ENCODE measurements at places on chromosomes 5 and 9.

- no peak for DNase-seq
Observed at GRCh38 chr9:111974092-111974681, 77.6 kb downstream of the UGCG start.

- DNase-seq = no peak
Observed at GRCh38 chr5:119010206-119010605, 21.9 kb upstream of the DTWD2 start.

- DNase-seq = no peak
Observed at GRCh38 chr5:160377651-160378050, 7.2 kb upstream of the C1QTNF2 start.

DNA sequence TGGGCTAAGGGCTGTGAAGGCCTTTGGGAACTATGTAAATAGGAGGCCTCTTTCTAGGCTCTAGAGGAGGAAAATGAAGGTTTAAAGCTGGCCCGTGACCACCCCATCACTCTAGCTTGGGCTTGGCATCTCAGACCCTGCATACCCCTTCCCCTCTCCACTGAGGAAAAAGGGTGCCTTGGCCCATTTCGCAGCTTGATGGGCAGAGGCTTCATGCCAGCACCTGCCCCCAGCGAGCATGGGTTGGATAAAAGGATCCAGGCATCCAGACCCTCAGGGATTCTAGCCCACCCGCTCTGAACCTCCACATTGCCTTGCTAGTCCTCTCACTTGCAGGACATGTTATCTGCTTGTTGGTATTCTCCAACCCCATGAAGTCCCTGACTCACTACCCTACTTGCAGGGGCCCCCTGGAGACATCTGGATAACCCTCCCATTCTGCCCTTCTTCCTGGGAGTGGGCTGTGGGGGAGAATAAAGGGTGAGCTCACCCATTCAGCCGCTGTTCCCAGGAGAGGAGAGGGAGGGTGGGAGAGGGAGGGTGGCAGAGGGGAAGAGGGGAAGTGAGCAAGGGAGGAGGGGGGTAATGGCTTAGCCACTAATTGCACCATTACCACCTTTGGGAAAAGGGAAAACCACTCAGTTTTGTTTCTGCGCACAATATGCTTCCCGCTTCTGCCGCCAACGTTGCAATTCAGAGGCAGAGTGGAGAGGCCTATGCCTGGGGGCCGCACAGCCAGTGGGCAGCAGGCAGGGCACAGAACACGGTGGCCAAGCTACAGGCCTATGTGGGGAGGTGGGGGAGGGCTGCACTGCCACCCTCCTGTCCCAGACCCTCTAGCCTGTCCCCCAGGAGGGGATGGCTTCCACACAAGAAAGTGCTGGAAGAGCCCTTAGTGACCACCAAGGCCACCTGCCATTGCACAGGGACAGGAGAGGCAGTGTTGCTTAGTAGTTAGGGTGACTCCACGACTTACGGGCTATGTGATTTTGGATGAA, 2.1 kb upstream of the CAMK2A start:
- DNase-seq = no peak

DNA sequence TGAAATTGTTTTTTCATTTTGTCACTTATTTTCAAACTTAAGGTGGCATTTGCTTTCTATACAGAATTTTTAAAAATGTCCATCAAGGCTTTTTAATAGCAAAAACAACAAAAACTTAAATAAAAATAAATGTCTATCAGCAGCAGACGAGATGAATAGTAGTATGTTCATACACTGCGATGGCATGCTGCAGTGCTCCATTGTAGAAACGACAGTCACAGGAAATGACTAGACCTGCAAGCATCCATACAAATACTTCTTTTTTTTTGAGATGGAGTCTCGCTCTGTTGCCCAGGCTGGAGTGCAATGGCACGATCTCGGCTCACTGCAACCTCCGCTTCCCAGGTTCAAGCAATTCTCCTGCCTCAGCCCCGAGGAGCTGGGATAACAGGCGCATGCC, 41.4 kb downstream of the COL23A1 start:
- DNase-seq = no peak

DNA sequence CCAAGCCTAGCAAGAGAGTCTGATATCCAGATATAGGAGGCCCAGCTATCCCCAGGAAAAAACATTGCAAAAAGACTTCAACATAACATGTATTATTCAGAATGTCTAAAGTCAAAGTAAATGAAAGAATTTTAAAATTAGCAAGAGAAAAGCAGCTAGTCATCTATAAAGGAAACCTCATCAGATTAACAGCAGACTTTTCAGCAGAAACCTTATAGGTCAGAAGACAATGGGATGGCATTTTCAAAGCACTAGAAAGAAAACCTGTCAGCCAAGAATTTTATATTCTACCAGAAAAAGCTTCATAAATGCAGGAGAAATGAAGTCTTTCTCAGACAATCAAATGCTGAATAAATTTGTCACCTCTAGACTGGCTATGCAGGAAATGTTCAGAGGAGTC, 9.9 kb downstream of the OR1L3 start:
- no peak for DNase-seq

DNA sequence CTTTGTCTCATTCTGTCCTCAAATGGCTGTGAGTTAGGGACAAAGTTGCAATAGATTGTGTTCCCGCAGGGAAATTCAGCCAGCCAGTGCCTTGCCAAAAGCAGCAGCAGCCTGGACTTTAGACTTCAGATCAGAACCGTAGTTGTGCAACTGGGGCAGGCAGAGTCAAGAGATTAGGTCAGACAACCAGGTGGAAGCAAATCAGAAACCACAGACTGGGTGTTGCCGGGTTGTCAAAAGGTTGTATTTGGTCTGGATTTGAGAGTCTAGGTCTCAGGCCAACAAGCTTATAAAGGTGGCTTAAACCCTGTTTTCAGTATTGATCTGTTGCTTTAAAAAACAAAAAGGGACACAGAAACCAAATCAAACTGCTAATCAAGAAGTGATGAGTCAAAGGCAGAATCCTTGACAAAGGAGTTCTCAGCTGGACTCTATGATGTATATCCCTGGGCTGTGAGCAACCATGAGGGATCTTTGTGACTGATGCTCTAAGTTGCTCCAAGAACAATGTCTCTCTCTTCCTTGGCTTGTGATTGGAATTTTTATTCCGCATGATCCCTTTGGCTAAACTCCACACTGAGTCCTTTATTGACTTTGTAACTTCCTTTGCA, 20.9 kb downstream of the RFK start:
- DNase-seq = no peak

DNA sequence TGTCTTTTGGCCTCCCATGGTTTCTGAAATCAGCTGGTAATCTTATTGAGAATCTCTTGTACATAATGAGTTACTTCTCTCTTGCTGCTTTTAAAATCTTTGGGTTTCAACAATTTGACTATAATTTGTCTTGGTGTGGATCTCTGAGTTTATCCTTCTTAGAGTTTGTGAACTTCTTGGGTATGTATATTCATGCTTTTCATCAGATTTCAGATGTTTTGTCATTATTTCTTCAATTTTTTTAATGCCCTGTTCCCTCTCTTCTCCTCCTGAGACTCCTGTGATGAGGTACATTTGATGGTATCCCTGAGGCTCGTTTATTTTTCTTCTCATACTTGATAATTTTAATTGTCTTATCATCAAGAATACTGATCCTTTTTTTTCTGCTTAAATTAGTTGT, 2.2 kb upstream of the CCL21 start:
- DNase-seq = no peak

GRCh38 chr9:117403848-117404247, 11.0 kb downstream of the ASTN2 start:
- DNase-seq = no peak
